NCI-H1694 (cell line): ENCODE measurements at places on chromosomes 13 and 19.

DNA sequence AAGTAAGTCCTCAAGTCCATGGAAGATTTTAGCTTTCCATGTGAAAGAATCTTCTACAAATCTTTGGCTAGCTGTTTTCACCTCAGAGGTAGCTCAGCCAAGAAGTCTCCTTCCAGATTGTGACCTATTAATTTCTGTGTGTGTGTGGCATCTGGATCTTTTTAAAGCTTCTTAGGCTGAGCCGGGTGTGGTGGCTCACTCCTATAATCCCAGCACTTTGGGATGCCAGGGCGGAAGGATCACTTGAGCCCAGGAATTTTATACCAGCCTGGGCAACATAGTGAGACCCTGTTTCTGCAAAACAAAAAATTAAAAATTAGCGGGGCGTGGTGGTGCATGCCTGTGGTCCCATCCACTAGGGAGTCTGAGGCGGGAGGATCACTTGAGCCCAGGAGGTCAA, 13.4 kb upstream of the SLC44A2 start:
- no peak for DNase-seq

DNA sequence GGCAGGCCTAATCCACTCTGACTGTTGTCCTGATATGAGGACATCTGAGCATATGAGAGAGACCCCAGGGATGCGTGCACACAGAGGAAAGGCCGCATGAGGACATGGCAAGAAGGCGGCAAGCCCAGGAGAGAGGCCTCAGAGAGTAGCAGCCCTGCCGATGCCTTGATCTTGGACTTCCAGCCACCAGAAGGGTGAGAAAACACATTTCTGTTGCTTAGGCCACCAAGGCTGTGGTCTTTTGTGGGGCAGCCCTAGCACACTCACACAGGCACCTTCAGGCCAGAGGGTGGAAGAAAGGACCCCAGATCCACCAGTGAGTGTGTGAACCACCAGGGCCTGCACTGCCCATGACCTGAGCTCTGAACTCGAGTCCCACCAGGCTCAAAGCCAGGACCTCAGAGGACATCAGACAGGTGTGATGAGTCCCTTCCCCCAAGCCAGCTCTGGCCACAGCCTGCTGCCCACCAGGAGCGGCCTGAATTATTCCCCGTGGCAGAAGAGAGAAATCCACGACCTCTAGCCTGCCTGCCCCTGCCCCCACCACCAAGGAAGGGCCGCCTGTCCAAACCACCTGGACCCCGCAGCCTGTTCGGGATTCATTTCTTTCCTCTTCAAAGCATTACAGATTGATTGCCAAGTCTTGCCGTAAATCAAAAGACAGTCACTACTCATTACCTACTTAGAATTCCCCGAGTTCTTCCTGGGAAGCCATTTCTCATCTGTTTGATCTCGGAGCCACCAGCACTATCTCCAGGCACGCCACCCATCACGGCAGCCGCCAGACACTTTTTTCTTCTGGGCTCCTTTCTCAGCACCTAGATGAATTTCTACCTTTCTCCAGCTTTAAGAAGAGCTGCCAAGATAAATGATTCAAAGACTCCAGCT, 72.2 kb downstream of the CEBPG start:
- DNase-seq: no peak

DNA sequence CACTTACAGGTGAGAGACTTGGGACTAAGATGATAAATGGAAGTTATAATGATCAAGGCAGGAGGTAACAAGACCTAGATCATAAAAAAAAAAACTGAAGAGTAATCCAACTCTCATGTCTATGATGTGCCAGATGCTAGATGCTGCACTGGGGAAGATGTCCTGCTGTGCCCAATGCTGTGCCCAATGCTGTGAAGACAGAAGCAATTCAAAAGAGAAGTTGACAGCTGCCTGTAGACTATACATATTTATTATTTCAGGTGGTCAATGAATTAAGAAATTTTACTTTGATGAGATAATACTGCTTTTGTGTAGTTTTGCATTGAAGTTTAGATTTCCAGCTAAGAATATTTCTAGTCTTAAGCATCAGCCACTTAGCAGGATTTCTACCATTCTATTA, 21.5 kb downstream of the VWA8 start:
- peak; percentile 1 for DNase-seq

- no peak for DNase-seq
These were observed 10.9 kb downstream of the FREM2 start for GRCh38 chr13:38697628-38698333.

GRCh38 chr19:16368385-16369305, 44.0 kb downstream of the KLF2 start:
- no peak for DNase-seq

DNA sequence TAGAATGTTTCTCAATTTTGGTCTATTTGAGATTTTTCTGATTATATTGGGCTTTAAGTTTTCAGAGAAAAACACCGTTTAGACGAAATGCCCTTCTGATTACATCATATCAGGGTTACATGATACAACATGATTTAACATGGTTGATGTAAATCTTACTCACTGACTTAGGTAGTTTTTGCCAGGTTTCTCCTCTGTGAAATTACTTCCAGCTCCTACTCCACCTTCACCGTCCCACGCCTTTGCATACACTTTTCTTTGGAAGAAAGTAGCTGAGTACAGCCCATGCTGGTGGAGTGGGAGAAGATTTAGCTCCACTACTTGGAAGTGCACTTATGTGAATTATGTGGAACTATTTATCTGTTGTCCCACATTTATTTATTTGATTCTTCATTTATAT, 433.2 kb upstream of the KLHL1 start:
- DNase-seq: no peak

DNA sequence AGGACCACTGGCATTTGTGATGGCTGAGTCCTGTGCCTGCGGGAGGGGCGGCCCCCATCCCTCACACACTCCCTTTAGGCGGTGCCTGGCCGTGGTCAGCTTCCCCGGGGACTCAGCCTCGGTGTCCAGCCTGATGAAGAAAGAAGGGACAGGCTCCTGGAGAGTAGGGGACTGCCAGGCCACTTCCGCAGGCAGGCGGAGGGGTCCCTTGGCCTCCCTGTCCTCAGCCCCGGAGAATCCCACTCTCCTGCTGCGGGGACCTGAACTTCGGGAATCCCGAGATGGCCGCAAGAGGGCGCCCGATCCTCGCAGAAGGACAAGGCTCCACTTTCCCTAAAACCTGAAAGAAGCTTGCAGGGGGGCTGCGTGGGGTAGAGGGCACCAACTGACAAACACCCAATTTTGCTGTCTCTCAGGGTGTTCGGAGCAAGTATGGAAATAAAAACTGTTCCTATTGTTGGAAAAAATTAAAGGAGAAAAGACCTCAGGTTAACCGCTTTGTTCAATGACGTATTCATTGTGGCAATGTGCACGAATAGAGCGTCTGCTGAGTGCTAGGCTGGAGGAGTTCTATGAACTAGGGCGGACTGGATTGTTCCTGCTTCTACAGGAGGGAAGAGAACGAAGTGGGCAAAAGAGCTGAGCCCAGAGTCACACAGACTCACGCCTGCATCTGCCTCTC, 297.3 kb downstream of the ZNF536 start:
- peak; percentile 6 for DNase-seq

DNA sequence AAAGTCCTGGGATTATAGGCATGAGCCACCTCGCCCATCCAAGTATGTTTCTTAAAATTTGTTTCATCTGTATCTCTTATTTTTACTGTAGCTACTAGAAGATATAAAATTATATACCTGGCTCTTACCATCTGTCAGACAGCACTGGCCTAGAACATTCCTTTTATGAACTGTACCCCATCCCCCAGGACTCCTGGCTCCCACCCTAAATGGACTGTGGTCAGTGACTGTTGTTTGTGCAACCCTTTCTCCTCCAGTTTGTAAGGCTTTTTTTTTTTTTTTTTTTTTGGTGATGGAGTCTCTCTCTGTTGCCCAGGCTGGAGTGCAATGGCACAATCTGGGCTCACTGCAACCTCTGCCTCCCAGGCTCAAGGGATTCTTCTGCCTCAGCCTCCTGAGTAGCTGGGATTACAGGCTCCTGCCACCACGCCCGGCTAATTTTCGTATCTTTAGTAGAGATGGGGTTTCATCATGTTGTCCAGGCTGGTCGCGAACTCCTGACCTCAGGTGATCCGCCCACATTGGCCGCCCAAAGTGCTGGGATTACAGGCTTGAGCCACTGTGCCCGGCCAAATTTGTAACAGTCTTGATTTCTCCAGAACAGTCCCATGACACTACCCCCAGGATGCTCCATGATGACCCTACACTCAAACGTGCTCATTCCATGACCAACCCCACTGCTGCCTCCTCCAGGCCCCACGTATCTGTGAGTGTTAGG, 2.5 kb downstream of the NDUFA3 start:
- no peak for DNase-seq

DNA sequence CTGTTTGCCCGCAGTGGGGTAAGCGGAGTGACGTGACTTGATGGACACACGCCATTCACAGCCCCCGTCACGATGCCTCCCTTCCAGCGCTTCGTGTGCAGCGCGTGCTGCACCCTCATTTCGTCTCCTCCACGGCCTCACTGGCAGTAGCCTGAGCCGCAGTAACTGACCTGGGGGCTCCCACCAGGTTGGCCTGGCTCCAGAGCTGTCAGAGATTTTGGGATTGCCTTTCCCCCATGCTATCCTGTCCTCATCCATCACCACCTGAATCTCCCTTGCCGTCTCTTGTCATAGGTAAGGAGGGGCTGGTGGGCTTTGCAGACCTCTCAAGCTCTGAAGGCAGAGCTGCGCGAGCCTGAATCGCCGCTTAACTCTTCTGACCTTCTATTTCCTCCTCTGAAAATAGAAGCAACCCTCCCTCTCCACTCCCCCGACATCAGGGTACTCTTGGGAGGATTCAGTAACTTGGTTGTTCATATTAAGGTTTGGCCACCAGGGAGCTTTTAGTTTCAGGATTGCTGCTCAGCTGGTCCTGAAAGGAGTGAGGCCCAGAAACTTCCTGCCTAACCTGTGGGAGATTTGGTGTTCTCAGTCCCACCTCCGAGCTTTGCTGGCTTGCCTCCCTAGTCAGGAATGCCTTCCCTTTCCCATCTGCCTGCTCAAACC, 27.9 kb downstream of the SIGLEC5 start:
- no peak for DNase-seq

DNA sequence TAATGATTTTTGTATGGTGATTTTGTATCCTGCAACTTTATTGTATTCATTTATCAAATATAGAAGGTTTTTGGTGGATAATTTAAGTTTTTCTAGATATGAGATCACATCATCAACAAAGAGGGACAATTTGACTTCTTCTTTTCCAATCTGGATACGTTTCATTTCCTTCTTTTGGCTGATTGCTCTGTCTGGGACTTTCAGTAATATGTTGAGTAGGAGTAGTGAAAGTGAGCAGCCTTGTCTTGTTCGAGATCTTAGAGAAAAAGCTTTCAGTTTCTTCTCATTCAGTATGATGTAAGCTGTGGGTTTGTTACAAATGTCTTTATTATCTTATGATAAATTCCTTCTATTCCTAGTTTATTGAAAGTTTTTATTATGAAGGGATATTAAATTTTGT, 352.0 kb upstream of the DACH1 start:
- no peak for DNase-seq

DNA sequence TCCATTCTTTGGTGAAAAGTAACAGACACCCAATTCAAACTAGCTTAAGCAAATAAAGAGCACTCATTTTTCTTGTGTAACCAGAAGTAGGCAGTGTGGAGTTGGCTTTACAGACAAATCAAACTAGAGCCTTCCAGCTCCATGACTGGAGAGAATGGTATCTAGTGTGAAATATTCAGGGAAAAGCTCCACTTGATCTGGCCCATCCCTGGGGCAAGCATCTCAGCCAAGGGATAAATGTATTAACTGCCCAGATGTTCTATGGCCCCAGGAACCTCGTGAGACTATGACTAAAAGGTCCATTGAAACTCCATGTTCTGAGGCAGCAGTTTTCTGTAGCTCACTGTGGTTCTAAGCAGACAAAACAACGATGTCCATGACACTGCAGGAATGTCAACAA, 49.9 kb downstream of the TBC1D4 start:
- DNase-seq: no peak

DNA sequence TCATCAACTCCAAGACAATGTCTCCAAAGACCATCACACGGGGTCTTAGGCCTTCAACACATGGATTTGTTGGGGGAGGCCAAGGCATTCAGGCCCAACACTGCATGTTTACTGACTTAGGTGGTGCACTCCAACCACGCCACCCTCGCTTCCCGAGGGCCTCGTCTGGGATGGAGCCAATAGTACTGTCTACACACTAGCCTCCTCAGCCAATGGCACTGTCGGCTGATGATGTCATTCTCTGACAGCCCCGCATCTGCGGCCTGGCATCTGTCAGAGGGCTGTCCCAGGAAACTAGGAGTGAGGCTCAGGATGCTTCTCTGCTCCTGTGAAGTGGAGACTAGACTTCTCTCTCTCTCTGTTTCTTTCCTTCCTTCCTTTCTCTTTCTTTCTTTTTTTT, 96.6 kb downstream of the TEX26 start:
- DNase-seq: peak; percentile 50

- no peak for DNase-seq
These were observed 84.3 kb downstream of the FGF14 start for GRCh38 chr13:102317593-102317992.

GRCh38 chr13:52811841-52812240, 36.6 kb downstream of the PCDH8 start:
- DNase-seq: no peak

GRCh38 chr19:1103132-1103707, 574 bp upstream of the GPX4 start:
- DNase-seq: no peak

GRCh38 chr13:106610486-106610885, 42.5 kb upstream of the ARGLU1 start:
- DNase-seq: no peak

- DNase-seq: no peak
These were observed 397.6 kb downstream of the LIG4 start for GRCh38 chr13:107817647-107818287.

DNA sequence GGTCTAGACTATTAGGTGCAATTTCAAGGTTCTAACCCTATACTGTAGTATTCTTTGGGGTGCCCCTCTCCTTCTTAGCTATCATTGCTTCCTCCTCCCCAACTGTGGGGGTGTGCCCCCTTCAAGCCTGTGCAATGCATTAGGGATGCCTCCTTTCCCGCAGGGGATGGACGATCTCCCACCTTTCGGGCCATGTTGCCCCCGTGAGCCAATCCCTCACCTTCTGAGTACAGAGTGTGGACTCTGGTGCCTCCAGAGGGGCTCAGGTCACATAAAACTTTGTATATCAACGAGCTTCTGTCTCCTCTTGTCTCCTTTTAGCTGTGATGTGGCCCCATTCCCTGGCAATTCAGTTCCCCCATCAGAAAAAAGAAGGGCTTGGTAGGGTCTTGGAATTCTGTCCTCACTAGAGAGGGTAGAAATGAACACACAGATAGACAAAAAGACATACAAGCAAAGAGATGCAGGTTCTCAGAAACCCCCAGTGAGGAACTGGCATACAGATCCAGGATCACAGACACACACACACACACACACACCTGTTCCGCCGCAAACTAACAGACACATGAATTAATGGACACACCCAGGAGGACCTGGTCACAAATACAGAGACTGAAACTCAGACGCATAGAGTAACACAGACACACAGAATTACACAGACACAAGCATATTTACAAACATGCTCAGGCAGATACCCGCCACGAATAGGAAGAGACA, 2.5 kb upstream of the HNRNPUL1 start:
- DNase-seq: no peak

- DNase-seq: no peak
These were observed 873.8 kb downstream of the SLITRK6 start for GRCh38 chr13:84925443-84925842.
